Substantia nigra (tissue), 51 donors: ENCODE measurements at places on chromosomes 13 and 19.

DNA sequence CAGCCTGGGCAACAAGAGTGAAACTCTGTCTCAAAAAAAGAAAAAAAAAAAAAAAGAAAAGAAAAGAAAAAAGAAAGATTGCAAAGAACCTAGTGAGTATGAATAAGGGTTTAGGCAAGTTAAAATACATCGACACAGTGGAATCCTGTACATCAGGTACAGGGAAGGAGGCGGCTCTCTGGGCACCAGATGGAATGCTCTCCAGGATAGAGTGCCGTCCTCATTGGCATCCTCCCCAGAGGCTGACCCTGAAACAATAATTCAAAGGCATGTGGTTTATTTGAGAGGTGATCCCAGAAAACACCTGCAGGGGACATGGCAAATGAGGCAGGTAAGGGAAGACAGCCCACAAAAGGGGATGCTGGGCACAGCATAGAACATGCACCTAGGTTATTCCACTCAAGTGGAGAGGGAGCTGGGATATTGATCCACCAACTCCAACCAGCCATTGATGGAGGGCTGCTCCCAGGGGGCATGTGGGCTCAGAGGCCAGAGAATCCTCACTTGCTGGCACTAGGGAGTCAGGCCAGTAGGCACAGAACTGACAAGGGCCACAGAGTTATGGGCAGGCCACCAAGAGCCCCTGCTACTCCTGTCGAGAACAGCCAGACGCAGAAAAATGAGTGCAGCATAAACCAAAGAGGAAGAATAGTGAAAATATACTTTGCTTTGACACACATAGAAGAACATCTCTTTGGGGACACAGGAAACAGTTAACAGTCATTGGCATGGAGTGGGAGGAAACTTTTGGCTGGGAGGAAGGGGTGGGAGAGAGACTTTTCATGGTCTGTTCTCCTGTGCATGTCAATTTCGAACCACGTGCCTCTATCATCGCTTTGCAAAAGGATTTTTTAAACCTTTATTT lies 4.2 kb downstream of the TSPAN16 start:
- no peak for DNase-seq

GRCh38 chr13:75685239-75685697 lies 49.1 kb downstream of the LMO7 start:
- DNase-seq = no peak

DNA sequence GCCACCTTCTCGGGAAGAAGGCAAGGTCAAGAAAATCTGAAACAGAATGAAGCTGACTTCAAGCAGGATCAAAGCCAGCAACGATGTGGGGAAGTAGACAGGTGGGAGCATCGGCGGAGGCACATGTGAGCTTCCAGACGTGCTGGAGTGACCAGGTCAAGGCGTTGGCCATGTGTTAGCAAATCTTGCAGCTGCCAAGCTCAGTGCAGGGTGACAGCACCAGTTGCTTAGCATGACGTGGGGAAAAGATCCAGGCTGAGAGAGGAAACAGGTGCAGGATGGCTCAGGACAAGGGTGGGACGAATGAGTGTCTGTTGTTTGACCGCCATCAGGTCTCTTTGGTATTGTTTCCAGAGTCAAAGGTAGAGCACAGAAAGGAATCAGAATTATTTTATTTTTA lies 92.3 kb downstream of the TNFSF13B start:
- DNase-seq = no peak

GRCh38 chr13:29702912-29703351 lies 107.4 kb upstream of the SLC7A1 start:
- DNase-seq = no peak

DNA sequence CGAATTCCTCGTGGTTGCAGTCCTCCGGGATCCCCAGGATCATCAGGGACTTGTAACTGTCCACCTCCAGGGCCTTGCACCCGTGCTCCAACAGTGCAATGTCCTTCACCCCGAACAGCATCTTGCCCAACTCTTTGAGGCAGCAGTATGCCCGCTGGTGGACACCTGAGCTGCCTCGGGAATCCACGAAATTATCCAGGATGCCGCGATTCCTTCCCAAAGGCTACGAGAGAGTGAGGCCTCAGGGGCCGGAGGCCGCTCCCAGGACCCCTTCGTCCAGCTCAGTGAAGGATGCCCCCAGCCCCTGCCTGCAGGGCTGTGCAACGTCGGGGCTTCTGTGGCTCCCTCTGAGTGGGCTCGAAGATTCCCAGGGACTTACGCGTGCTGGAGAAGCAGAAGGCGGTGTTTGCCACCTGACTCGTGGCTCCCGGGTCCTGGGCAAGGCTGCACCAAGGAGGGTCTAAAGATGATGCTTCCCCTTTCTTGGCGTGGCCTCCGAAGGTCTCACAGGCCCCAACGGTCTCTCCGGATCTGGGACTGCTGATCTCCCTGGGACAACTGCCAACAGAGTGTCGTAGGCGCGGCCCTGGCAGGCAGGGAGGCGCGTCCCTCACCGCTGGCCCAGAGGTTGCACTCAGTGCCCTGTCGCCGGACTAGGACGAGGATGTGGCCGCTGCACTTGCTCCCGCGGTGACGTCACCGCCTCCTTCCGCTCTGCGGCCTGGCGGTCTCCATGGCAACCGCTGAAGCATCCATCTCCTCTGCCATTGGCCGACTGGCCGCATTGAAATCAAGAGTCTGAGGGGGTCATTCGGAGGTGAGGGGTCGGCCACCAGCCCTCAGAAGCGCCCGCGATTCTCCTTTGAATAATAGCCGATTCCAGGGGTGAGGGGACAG lies at the start of gene PNMA8C:
Gene PNMA8C, minus strand, starts transcription at position 698 of the 897 bp plus-strand sequence. Its CDS starts 577 bp downstream, at position 121.
- peak; percentile 73 for DNase-seq

GRCh38 chr19:35146746-35147459 lies 3.8 kb downstream of the FXYD7 start:
- DNase-seq = no peak

GRCh38 chr19:12794971-12795381 lies 3.7 kb downstream of the JUNB start:
- DNase-seq = no peak

DNA sequence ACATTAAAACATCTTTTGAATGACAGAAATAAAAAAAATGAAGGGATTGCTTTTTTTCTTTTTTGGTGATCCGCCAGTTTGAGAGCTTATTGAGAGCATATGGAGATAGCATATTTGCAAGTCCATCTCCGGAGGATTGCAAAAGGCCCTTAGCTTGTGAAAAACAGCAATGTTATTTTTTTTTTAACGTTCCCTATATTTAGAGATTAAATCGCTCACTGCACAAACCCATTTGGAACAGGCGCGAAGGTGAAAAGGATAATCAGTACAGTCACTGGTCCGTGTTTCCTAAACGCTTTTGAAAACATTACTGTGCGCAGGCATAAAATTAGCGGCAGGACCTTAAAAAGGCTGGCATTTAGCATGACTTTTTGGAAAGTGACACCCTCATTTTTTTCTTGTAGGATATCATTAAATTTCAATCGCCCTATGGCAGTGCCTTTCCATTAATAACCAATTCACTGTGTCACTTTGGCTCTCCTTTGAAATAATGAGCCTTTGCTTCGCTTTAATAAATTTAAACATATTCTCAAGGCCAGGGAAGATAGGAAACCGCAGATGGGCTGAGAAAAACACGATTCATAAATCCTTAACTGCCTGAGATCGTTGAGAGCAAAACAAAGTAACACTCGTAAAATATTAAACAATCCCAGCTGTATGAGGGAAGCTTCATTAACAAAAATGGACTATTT lies 342.2 kb downstream of the DACH1 start:
- no peak for DNase-seq

DNA sequence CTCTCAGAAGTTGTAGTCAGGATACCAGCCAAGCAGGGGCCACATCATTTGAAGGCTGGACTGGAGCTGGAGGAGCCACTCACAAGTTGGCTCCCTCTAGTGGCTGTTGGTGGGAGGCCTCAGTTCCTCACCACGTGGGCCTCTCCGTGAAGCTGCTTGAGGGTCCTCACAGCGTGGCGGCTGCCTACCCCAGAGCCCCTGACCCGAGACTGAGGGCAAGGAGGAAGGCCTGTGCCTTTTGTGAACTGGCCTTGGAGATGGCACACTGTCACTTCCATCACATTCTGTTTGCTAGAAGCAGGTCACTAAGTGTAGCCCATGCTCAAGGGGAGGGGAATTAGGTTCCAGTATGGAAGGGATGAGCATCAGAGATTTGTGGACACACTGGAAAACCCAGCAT lies 14.6 kb downstream of the GNA11 start:
- no peak for DNase-seq

DNA sequence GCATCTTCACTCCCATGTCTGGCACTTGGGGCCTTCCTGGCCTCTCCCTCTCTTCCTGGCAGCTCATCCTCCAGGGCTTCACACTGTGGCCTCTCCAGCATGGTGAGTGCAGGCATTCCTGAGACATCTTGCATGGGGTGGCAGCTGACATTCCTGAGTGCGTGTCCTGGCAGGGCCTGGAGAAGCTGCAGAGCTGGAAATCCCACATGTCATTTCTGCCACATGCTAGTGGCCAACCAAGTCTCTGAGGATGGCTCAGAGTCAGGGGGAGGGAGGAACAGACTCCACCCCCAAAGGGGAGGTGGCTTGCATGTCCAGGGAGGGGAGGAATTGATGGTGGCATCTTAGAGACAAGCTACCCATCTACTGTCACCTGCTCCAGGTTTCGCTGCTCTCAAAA lies 41.6 kb upstream of the AMER2 start:
- no peak for DNase-seq

DNA sequence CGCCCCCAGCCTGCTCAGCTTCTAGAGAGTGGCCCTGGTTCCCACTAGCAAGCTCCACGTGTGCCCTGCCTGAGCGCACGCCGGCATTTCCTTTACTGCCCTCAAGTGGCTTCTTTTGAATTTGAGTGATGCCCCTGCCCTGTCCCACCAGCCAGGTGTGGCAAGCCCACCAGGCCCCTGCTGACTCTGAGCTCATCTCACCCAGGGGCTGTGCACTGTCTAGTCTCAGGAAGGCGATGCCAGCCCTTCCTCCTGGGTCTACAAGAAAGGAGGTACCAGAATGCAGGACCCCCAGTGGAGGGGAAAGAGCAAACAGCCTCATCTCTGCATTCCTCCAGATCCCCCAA lies 17.3 kb upstream of the EPHX3 start:
- DNase-seq = no peak

DNA sequence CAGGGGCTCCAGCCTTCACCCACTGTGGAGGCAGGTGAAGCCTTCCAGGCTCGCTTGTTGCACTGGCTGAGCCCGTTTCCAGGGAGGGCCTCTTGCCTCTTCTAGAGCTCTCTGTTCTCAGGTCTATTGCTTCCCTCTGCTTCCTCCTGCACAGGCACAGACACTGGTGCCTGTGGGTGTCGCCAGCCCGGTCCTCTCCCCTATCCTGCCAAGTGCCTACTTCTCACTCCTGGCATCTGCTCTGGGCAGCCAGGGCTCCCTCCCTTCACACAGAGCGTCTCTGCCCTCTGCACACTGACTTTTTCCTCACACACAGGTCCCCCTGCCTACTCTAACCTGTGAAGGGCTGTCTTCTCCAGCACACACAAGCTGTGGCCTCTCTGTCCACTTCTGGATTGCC lies 60.3 kb downstream of the SLC7A9 start:
- no peak for DNase-seq

DNA sequence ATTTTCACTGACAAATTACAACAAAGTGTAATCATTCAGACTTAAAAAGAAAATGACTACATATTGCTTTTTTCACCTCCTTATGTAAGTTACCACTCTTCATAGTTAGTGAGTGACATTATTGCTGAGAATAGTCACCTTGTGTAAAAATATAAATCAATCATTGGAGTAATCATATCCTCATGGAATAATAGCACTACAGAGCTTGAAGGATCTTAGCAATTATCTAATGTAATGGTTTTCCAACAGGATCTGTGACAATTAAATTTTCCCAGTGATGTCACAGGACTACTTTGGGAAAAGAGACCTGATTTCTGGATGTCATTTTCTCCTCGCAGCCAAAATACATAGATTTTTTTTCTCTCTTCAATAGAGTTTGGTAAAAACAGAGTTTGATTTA lies 833.0 kb upstream of the PCDH9 start:
- no peak for DNase-seq

GRCh38 chr19:29445246-29445645 lies 80.5 kb upstream of the VSTM2B start:
- no peak for DNase-seq

DNA sequence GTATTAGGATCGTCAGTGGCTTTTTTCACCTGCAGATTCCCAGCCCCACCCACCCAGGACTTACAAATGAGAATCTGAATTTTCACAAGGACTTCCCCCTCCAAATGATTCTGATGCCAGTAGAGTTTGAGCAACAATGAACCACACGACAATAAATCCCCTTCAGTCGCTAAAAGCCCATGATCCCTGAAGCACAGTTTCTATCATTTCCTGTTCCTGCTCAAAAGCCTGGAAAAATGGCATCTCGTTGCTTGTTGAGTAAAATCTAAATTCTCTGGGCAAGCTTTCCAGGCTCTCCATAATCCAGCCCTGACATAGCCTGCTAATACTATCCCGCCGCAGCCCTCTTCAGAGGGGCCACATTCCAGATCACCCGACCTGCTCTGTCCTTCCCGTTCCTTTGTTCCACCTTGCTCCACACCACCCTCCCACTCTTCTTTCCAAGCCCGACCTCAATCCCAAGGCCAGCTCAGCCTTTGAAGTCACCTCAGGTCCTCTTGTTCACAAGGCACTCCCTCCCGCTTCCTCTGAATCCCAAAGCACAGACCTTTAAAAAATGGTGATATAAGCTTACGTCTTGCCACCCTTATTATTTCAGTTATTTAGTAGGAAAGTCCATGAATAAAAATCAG lies 67.9 kb downstream of the NUFIP1 start:
- DNase-seq = no peak

- no peak for DNase-seq
Observed at GRCh38 chr19:8307400-8307964, 676 bp downstream of the CD320 start.

DNA sequence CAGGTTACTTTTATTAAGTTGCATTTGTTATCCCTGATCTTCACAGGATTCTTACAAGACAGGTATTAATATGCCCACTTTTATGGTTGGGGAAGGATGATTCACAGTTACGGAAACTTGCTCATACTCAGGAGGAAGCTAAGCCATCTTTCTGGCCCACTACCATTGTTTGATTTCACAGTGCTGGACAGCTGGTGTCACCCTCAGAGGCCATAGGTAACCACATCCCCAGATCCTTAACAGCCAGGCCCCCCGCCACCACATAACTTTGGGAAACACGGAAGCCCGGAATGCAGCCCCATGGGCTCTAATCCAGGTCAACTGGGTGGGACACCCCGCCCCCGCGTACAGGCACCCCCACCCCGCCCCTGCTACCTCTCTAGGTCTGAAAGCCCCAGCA lies 119.7 kb downstream of the IRS2 start:
- DNase-seq = no peak

DNA sequence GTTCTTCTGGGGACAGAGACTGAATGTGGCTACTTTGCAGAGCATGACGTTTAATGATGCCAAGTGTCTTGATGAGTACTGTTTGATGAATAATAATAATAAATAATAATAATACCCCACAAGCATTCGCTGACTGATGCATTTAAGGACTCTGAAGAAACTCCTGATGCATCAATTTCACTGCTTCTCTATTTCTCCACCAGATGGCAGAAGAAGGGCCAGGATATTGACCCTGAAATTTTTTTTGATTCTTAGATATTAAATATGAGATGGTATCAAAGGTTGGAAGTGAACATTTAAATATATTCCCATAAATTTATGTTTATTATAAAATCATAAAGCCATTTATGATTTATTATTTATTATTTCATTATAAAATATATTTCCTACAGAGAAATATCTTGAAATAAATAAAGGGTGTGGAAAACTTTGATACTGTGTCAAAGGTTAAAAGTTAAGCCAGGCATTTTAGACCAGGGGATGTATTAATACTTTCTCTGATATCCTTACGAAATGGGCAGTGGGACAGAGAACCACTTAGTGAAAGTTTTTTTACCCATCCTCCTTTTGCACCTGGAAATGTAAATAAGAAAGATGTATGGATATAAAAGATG lies 170.9 kb downstream of the LACC1 start:
- DNase-seq = no peak

GRCh38 chr19:38617764-38618589 lies at the start of gene MAP4K1:
Gene MAP4K1, minus strand, starts transcription at chr19:38617953. Its CDS starts 58 bp downstream, at chr19:38617895.
- DNase-seq = peak; percentile 15
